Kidney (tissue), 22 donors: ENCODE measurements at places on chromosomes 6 and 20.

DNA sequence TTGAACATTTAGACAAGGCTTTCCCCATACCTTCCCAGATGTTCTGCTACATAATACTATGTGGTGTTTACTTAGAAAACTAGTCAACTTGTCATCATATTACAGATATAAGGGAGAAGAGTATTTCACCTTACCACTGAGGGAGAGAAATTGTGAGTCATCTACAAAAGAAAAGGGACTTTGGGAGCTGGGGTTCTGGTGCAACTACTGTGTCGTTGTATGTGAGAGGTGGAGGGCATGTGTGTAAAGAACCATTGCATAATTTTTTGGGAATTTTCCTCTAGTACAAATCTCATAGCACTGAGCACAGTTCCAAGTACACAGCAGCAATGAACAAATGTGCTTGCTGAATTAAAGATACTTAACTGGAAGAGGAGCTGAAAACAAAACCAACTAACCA lies 665.6 kb downstream of the DHX35 start:
- H3K27me3 ChIP-seq: no peaks in the 10 kb centered on the region
- H3K4me1 ChIP-seq: no peaks in the 10 kb centered on the region
- no peaks in the 10 kb centered on the region for H3K36me3 ChIP-seq
- H3K27ac ChIP-seq: no peak overlapping the region
- no peak overlapping the region for H3K4me3 ChIP-seq

GRCh38 chr6:153401751-153402150 lies 270.7 kb upstream of the RGS17 start:
- H3K27ac ChIP-seq: no peak overlapping the region
- no peaks in the 10 kb centered on the region for H3K36me3 ChIP-seq
- no peaks in the 10 kb centered on the region for H3K27me3 ChIP-seq
- no peaks in the 10 kb centered on the region for H3K4me1 ChIP-seq
- no peak overlapping the region for H3K4me3 ChIP-seq

DNA sequence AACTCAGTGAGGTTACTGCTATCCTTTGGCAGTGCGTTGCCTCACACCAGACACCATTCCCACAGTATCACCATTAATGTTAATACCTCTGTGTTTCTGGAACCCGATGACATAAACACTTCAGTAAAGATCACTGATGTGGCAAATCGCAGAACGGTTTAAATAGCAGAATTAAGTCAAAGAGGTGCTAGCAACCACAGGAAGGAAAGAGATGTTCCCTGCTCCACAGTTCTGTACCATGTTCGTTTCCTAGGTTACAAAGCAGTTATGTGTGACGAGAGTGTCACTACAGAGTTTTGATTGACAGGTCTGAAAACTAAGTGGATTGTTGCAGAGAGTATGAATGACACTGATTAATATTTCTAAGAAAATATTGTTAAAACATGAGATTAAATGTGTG lies 272.3 kb downstream of the KHDRBS2 start:
- H3K27ac ChIP-seq: no peak overlapping the region
- no peak for DNase-seq
- no peaks in the 10 kb centered on the region for H3K27me3 ChIP-seq
- H3K4me3 ChIP-seq: no peak overlapping the region
- H3K36me3 ChIP-seq: no peaks in the 10 kb centered on the region

- no peaks in the 10 kb centered on the region for H3K27me3 ChIP-seq
- no peaks in the 10 kb centered on the region for H3K4me1 ChIP-seq
Observed at GRCh38 chr20:14343491-14344065, 6.2 kb upstream of the FLRT3 start.

DNA sequence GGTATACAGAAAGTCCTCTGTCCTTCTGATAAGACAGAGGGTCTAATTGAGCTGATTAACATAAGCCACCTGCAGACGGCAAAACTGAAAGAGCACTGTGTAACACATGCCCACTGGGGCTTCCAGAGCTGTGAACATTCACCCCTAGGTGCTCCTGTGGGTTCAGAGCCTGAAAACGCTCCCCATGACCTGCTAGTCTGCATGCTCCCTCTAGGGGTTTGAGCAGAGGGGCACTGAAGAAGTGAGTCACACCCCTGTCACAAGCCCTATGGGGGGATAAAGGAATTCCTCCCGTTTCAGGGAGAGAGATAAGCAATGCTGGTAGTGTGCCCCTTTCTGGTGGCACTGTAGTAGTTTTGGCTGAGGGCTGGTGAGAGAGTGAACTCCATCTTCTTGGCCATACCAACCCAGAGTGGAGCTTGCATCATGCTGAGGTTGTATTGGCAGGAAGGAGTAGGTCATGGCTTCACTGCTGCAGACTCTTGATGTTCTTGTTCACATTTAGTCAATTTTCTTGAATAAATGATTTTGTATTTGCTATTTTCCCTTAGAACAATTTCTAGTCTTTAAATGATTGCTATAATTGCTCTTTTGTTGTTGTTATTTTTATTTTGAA lies 637.5 kb upstream of the MAN1A1 start:
- no peak for DNase-seq
- H3K27me3 ChIP-seq: no peaks in the 10 kb centered on the region
- H3K27ac ChIP-seq: no peak overlapping the region

DNA sequence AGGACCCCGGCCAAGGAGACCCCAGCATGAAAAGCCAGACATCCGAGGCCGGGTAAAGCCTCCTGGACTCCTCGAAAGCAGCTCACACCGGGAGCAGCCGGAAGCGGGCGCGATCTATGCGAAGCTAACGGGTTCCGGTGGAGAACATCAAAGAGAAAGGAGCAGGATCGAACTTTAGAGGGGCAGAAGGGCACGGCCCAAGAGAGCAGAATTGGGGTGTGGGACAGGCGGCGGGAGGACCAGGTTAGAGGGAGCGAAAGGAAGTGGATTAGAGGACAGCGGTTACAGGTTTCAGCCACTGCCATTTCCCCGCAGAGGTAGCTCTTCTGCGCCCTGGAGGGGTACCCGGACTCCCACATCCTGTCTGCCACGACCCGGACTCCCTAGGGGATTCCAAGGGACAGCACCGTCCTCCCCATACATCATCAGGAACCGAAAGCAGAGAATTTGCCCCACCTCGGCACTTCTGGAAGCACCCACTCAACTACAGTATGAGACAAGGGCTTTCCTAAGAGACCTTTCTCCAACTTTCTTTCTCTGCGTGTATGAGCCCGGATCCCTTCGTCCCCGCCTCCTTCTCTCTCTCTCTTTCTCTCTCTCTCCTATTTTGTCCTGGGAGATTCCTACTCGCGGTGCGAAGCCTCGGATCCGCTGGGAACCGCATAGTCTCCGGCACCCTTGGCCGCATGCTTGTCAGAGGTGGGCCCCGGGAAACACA lies 507 bp upstream of the VGLL2 start:
- H3K27ac ChIP-seq: no peak overlapping the region
- no peaks in the 10 kb centered on the region for H3K36me3 ChIP-seq
- H3K4me1 ChIP-seq: no peaks in the 10 kb centered on the region
- peaks cover 80% of the 10 kb centered on the region for H3K27me3 ChIP-seq
- peak overlapping the region; percentile 57 for H3K4me3 ChIP-seq
- no peak for DNase-seq

- peak; percentile 50 for DNase-seq
- H3K27ac ChIP-seq: no peak overlapping the region
- H3K4me3 ChIP-seq: peak overlapping the region; percentile 79
- no peaks in the 10 kb centered on the region for H3K36me3 ChIP-seq
- H3K27me3 ChIP-seq: no peaks in the 10 kb centered on the region
- no peaks in the 10 kb centered on the region for H3K4me1 ChIP-seq
Observed at GRCh38 chr6:82365016-82365795, 1.6 kb downstream of the TPBG start.

- H3K27ac ChIP-seq: peak overlapping the region; percentile 87
- DNase-seq: peak; percentile 87
- peak overlapping the region; percentile 47 for H3K4me3 ChIP-seq
- H3K36me3 ChIP-seq: no peaks in the 10 kb centered on the region
- H3K27me3 ChIP-seq: peaks cover 69% of the 10 kb centered on the region
- peaks cover 8% of the 10 kb centered on the region for H3K4me1 ChIP-seq
Observed at GRCh38 chr6:10418862-10419748, 4.2 kb upstream of the TFAP2A start.

DNA sequence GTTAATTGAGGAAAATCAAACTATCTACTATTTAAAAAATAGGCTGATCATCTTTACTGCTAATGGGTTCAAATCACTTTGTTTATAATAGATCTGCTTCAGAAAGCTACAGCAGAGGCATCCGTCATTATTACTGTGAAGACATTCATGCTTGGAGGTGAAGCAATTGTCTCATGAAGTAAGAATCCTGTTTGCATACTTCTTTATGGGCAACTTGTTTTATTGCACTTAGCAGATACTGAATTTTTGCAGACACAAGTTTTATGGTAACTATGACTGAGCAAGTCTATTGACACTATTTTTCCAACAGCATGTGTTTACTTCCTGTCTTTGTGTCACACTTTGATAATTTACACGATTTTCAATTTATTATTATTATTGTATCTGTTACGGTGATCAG lies 573.9 kb downstream of the RFPL4B start:
- H3K36me3 ChIP-seq: no peaks in the 10 kb centered on the region
- H3K4me1 ChIP-seq: no peaks in the 10 kb centered on the region
- no peak overlapping the region for H3K4me3 ChIP-seq
- H3K27me3 ChIP-seq: no peaks in the 10 kb centered on the region
- DNase-seq: no peak

DNA sequence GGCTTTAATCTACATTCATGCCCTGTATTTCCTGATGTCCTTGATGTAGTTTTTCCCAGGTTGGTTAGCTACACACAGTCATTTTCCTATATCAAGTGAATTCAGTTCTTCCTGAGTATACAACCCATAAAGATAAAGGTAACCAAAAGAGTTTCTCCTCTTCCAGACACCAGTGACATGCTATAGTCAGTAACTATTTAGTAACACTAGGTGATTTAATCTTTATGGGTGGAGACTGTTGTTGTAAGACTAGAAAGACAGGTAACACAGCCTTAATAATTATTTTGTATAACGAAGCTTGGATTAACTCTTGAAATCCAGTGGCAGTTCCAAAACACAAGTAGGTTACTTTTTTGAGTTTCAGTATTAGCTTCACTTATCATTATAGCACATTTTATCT lies 17.6 kb downstream of the MCUR1 start:
- H3K4me3 ChIP-seq: no peak overlapping the region
- DNase-seq: no peak
- peak overlapping the region; percentile 33 for H3K27ac ChIP-seq
- no peaks in the 10 kb centered on the region for H3K4me1 ChIP-seq
- H3K27me3 ChIP-seq: no peaks in the 10 kb centered on the region
- peaks cover 11% of the 10 kb centered on the region for H3K36me3 ChIP-seq

DNA sequence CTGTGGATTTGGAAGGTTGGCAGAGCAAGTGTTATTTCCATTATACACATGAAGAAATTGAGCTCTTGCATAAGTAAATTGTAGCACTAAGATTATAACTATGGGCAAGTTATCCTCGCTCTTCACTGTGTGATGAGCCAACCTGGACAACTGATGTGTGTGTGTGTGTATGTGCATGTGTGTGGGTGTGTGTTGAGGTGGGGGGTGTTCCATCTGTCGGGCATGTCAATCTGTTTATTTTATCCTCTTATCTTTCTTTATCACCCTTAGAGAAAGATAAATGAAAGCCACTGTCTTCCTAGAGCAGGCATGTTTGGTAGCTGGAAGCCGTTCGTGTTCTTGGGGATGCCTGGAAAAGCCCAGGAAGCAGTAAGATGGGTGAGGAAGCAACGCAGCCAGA lies 3.0 kb upstream of the DSP start:
- no peak overlapping the region for H3K27ac ChIP-seq
- peaks cover 4% of the 10 kb centered on the region for H3K27me3 ChIP-seq
- no peaks in the 10 kb centered on the region for H3K36me3 ChIP-seq
- DNase-seq: no peak
- H3K4me1 ChIP-seq: no peaks in the 10 kb centered on the region

DNA sequence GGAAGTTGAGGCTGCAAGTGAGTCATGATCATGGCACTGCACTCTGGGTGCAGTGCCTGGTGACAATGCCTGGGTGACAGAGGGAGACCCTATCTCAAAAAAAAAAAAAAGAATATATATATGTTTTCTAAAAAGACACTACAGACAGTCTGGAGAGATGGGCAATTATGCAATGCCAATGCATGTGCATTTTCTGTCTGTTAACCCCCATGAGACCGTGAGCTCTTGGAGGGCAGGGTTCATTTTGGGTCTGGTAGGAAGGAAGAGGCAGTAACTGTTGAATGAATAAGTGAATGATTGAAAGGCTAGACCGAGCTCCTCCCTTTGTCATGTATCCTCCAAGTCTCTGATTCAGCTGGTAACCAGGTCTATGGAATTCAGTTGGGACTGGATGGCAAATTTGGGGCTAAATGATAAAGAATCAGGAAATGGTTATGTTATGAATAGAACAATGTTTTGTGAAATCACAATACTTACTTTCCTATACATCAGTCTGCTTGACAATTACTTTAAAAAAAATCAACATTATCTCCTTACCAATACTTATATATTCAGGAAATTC lies 5.6 kb upstream of the BLCAP start:
- no peaks in the 10 kb centered on the region for H3K36me3 ChIP-seq
- no peak overlapping the region for H3K4me3 ChIP-seq
- DNase-seq: peak; percentile 12
- no peaks in the 10 kb centered on the region for H3K4me1 ChIP-seq
